ENCODE measurements at places on chromosomes 16 and 17. TPM values are rescaled to one million over a fixed set of nuclear protein-coding genes. Genes with fewer than 3 reads are reported as not detected.
A peak's percentile ranks its signal among the peaks of the same experiment; 100 is the strongest.

- H3K4me1 ChIP-seq = peaks cover 11% of the 10 kb centered on the region
- H3K4me3 ChIP-seq = no peak overlapping the region
- H3K27ac ChIP-seq = no peak overlapping the region
Observed at GRCh38 chr17:20121359-20122253, 112.4 kb downstream of the SPECC1 start.

- no peaks in the 10 kb centered on the region for H3K27me3 ChIP-seq
- peaks cover 22% of the 10 kb centered on the region for H3K4me1 ChIP-seq
- DNase-seq = no peak
Observed at GRCh38 chr16:56684256-56684925, 2.1 kb downstream of the MT1X start.

DNA sequence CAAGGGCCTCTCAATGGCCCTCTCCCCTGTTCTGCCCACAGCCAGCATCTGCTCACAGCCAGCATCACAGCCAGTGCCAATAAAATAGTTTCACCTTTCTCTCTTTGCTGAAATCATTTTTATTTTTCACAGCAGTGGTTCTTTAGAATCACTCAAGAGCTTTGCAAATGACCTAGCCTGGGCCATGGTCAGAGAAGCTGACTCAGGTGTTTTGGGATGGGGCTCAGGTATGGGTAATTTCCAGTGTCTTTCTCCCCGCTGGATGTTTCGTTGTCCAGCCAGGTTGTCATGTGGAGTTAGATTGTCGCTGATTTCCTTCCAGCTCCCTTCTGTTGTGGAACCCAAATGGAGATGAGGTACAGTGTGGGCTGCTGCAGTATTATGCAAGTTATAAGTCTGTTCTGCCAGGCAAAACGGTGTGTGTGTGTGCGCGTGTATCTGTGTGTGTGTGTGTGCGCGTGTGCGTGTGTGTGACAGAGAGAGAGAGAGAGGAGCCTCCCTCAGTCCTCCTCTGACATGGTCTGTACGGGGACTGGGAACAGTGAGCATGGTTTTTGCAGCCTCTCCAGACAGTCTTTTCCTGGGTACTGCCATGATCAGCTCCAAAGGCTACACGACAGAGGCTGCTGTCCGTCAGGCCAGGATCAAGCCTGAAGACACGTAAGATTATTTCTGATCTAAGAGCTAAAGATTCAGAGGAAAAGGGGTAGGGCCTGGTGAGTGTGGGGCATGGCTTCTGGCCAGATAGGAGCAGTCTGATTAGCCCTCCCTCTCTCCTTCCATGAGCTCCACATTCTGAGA, 1.4 kb upstream of the PMP22 start:
- H3K4me3 ChIP-seq = no peak overlapping the region
- DNase-seq = no peak
- H3K27me3 ChIP-seq = peaks cover 12% of the 10 kb centered on the region

NATD1 gene
- 15.7 TPM for total RNA-seq

GRCh38 chr16:84138824-84139627, 6.0 kb downstream of the HSDL1 start:
- H3K36me3 ChIP-seq = no peaks in the 10 kb centered on the region
- DNase-seq = peak; percentile 60
- H3K27ac ChIP-seq = peak overlapping the region; percentile 75
- peaks cover 8% of the 10 kb centered on the region for H3K4me1 ChIP-seq

GRCh38 chr17:63961355-63962212, 11.1 kb downstream of the SCN4A start:
- no peak overlapping the region for H3K27ac ChIP-seq
- H3K27me3 ChIP-seq = no peaks in the 10 kb centered on the region
- H3K4me3 ChIP-seq = peak overlapping the region; percentile 17

DNA sequence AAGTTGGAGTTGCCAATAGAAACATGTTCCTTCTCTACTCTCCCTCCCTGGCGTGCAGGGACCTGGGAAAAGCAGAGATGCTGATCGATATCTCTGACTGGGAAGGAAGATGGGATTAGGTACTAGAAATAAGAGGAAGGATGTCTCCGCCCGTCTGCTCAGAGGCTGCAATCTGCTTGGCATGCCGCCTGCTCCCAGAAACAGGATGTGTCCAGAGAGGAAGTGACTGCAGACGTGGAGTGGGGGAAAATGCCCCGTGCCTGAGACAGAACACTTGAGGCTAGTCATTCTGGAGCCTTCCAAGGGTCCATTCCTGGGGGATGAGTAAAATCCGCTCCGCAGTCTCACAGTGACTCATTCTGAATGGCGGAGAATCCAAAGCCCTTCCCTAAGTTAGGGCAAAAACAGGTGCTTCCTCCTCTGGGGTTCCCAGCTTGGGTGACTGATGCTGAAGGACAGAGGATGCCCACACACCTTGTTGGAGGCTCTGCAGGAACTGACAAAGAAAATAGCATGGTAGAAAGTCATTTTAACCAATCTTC, 45.0 kb upstream of the SMURF2 start:
- DNase-seq = peak; percentile 91
- peaks cover 47% of the 10 kb centered on the region for H3K4me1 ChIP-seq
- no peak overlapping the region for H3K4me3 ChIP-seq
- no peaks in the 10 kb centered on the region for H3K36me3 ChIP-seq
- H3K27ac ChIP-seq = peak overlapping the region; percentile 77
- H3K27me3 ChIP-seq = no peaks in the 10 kb centered on the region

- no peak overlapping the region for H3K27ac ChIP-seq
- no peaks in the 10 kb centered on the region for H3K27me3 ChIP-seq
- no peak overlapping the region for H3K4me3 ChIP-seq
- no peaks in the 10 kb centered on the region for H3K4me1 ChIP-seq
Observed at GRCh38 chr17:15404106-15405057, 63.0 kb upstream of the TEKT3 start.

ALDH3A2 gene
- 115 TPM for total RNA-seq

GRCh38 chr16:79286646-79287423, 313.7 kb downstream of the MAF start:
- peak; percentile 72 for DNase-seq
- H3K4me1 ChIP-seq = peaks cover 12% of the 10 kb centered on the region
- peak overlapping the region; percentile 47 for H3K4me3 ChIP-seq
- H3K27ac ChIP-seq = no peak overlapping the region
- H3K27me3 ChIP-seq = no peaks in the 10 kb centered on the region

RAPGEFL1 gene
- total RNA-seq = 9.3 TPM

GRCh38 chr16:50444526-50444925, 75.7 kb upstream of the BRD7 start:
- H3K27me3 ChIP-seq = peaks cover 11% of the 10 kb centered on the region
- no peak for DNase-seq
- H3K4me1 ChIP-seq = no peaks in the 10 kb centered on the region
- H3K27ac ChIP-seq = no peak overlapping the region
- no peak overlapping the region for H3K4me3 ChIP-seq
- no peaks in the 10 kb centered on the region for H3K36me3 ChIP-seq

CA5A gene
- total RNA-seq = 0.06 TPM

GRCh38 chr16:11211977-11212797, 43.8 kb downstream of the SOCS1 start:
- H3K27me3 ChIP-seq = no peaks in the 10 kb centered on the region
- no peaks in the 10 kb centered on the region for H3K36me3 ChIP-seq
- H3K4me1 ChIP-seq = no peaks in the 10 kb centered on the region
- H3K4me3 ChIP-seq = no peak overlapping the region

DNA sequence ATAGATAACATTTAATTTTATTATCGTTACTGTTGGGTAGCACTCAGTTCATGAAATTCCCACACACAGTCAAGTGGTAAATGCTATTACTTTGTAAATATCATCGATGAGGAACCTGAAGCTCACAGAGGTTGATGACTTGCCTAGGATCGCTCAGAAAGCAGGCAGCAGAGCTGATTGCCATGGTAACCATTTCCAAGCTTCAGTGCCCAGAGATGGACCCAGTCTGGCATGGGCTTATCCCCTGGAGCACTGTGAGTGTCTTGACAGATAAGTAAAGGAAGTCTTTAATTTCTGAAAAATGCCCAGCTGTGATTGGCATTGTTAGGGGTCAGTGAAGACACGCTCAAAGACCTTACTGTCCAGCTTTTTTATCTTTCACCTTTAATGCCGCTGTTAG, 95.0 kb downstream of the PRKCB start:
- no peaks in the 10 kb centered on the region for H3K27me3 ChIP-seq
- no peak overlapping the region for H3K4me3 ChIP-seq
- no peak overlapping the region for H3K27ac ChIP-seq
- no peaks in the 10 kb centered on the region for H3K4me1 ChIP-seq
- H3K36me3 ChIP-seq = no peaks in the 10 kb centered on the region

- H3K4me3 ChIP-seq = no peak overlapping the region
- H3K27me3 ChIP-seq = peaks cover 12% of the 10 kb centered on the region
- H3K36me3 ChIP-seq = peaks cover 53% of the 10 kb centered on the region
Observed at GRCh38 chr16:90043526-90043925, 24.3 kb upstream of the DBNDD1 start.

RPH3AL gene
- 38.7 TPM for total RNA-seq

GRCh38 chr17:10771148-10771547, 32.8 kb downstream of the TMEM238L start:
- DNase-seq = no peak
- no peak overlapping the region for H3K4me3 ChIP-seq
- no peaks in the 10 kb centered on the region for H3K4me1 ChIP-seq
- H3K27ac ChIP-seq = no peak overlapping the region
- no peaks in the 10 kb centered on the region for H3K27me3 ChIP-seq
- no peaks in the 10 kb centered on the region for H3K36me3 ChIP-seq

ITGA3 gene
- total RNA-seq = 162 TPM

DNA sequence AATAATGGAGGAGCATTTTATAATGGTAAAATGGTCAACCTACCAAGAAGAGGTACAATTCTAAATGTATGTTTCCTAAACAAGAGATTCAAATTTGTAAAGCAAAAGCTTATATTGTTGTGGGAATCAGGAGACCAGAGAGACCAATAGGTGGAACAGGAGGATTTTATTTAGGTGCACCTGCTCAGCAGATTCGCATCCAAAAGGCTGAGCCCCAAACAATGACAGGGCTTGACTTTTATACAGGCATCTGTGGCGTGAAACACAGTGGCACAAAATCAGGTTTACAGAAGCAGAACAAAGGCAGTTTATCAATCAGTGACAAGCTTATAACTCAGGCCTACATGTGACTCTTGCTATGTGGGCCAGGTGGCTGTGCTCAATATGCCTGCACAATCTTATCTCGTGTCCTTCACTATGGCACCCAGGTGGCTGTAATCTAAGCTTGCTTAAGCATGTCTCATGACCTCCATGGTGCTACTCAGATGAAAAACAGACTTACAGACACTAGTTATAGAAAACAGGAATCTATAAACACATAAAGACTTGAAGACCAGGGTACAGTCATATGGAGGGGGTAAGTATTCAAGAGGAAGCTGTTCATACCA, 780.2 kb upstream of the CA10 start:
- H3K27ac ChIP-seq = no peak overlapping the region
- H3K27me3 ChIP-seq = no peaks in the 10 kb centered on the region
- no peaks in the 10 kb centered on the region for H3K4me1 ChIP-seq
- no peak overlapping the region for H3K4me3 ChIP-seq

DNA sequence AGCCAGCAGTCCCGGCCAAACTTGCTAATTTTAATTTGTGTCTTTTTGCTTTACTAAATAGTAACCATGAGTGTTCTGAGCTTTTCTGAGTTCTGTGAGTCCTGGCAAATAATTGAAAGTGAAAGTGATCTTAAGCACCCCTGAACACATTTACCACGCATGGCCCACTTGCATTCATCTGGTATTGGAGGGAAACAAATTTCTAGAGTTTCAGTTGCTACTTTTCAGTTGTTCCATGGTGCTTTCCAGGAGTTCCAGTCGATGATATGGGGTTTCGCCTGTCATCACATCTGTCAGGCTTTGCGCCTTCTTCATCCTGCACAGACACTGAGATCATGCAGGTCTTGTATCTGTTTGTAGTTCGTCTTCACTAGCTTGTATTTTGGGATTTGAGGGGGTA, 44.1 kb downstream of the CRLF3 start:
- H3K36me3 ChIP-seq = peaks cover 61% of the 10 kb centered on the region
- H3K4me1 ChIP-seq = no peaks in the 10 kb centered on the region
- no peaks in the 10 kb centered on the region for H3K27me3 ChIP-seq

DNA sequence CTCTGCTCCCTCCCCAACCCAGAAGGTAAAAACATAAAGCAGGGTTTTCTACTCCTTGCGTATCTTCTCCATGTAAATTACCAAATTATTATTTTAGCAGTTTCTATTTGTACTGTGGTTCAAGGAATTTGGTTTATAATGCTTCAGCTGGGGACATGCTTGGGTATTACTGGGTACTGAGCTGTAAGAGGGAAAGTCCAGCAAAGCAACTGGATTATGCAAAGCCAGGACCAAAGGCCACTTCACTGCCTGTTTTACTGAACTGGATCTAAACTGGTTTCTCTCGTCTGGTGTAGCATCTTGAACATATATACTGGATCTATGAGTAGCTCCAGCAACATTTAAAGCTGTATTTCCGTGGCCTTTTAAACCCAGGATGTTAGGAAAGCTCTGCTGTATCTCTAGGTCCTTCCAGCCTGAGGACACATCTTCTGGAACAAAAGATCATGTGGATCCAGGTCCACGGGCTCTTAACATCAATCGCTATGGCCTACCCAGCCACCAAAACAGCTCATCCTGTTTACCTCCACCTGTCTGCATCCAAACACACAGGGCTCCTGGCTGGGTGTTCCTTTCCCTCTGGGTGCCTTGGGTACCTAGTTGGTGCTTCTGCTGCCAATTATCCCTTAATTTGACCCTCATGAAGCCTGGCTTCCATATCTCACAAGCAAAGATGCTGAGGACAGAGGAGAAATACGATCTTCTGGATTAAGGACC, 7.2 kb downstream of the PMP22 start:
- no peak for DNase-seq
- H3K27me3 ChIP-seq = peaks cover 8% of the 10 kb centered on the region
- peaks cover 50% of the 10 kb centered on the region for H3K36me3 ChIP-seq
- peaks cover 63% of the 10 kb centered on the region for H3K4me1 ChIP-seq
- H3K27ac ChIP-seq = peak overlapping the region; percentile 28
- peak overlapping the region; percentile 69 for H3K4me3 ChIP-seq

- no peaks in the 10 kb centered on the region for H3K27me3 ChIP-seq
- H3K4me1 ChIP-seq = no peaks in the 10 kb centered on the region
- DNase-seq = no peak
- no peak overlapping the region for H3K4me3 ChIP-seq
Observed at GRCh38 chr16:18841833-18842525, 40.6 kb upstream of the ARL6IP1 start.

DNA sequence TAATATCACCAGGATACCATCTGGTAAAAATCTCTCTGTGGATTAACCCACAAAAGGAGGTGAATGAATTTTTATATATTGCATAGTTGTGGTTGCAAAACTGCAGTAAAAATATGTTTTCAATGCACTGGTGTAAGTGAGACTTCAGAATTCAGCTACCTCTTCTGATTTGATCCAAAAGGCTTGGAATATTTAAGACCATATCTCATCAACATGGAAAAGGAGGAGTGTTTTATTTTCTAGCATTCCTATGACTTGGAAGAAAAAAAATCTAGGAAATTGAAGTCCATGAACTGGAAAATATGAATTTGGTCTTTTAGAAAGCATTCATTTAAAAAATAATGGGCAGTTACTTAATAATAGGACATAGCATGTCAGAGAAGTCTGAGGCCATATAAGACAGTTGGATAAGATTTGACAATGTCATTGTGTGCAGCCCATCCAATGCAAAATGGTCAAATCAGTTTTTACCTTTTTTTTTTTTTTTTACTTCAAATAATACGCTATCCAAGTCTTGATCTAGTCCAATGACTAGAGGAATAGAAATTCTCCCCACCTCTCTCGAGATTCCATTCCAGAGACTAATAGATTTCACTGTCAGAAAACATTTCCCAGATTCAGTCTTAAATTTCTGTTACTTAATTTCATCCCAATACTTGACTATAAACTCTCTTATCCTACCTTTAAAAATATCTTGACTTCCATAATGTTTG, 364.9 kb upstream of the PMFBP1 start:
- H3K27me3 ChIP-seq = no peaks in the 10 kb centered on the region
- H3K4me1 ChIP-seq = no peaks in the 10 kb centered on the region
- H3K4me3 ChIP-seq = no peak overlapping the region
- H3K27ac ChIP-seq = no peak overlapping the region
- no peak for DNase-seq
